Right atrium auricular region (tissue), 2 donors: ENCODE measurements at places on chromosomes 16 and 17.

GRCh38 chr16:50259334-50260205, 6.8 kb upstream of the ADCY7 start:
- H3K27ac ChIP-seq: peak overlapping the region; percentile 53
- no peaks in the 10 kb centered on the region for H3K36me3 ChIP-seq
- no peaks in the 10 kb centered on the region for H3K27me3 ChIP-seq
- H3K4me1 ChIP-seq: peaks cover 14% of the 10 kb centered on the region
- no peak overlapping the region for H3K4me3 ChIP-seq

DNA sequence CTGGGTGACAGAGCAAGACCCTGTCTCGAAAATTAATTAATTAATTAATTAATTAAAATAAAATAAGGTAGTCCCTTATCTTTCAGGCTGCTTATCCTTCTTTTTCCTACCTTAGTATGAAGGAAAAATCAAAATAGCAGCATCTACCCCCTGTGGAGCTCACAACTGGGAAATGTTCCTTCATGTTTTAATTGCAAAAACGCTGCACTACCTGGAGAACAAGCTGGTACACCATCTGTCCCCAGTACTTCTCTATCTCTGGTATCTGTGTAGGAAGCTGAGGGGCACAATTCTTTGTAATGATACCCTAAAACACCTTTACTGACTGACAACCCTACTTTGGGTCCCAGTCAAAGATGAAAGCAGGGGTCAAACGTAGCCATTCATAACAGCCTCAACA, 55.1 kb upstream of the MNT start:
- H3K4me1 ChIP-seq: no peaks in the 10 kb centered on the region
- no peaks in the 10 kb centered on the region for H3K27me3 ChIP-seq
- peaks cover 13% of the 10 kb centered on the region for H3K36me3 ChIP-seq
- no peak overlapping the region for H3K4me3 ChIP-seq

- DNase-seq: no peak
- no peak overlapping the region for H3K27ac ChIP-seq
- no peaks in the 10 kb centered on the region for H3K4me1 ChIP-seq
- no peak overlapping the region for H3K4me3 ChIP-seq
- no peaks in the 10 kb centered on the region for H3K27me3 ChIP-seq
- H3K36me3 ChIP-seq: no peaks in the 10 kb centered on the region
These were observed 10.6 kb downstream of the FBXO39 start for GRCh38 chr17:6786618-6787017.

DNA sequence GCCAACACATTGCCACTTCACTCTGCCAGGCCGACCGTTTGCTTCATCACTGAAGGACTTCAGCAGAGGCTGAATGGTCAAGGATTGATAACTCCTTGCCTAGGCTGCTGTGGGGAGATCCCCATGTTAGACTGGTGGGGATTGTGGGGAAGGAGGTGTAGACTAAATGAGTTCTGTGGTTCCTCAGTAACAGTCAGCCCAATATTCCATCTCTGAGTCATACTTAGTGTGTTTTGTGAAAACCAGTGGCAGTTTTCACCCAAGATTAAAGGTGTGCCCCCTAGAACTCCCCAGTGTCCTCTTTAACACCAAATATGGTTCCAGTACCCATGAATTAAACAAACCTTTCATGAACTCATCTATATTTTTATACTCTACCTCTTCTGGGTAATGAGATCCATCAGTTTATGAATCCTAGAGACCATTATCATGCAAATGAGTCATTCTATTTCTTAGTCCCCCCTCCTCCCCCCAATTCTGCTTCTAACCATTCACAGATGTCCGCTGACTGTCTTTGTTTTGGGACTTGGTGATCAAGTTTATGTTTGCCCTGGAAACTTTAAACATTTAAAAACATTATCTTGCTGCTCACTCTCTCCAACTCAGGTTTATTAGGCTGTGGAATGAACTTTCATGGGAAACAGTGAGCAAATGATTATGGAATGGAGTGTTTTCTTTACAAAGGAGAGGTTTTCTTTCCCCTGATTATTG, 66.8 kb upstream of the GAS7 start:
- H3K4me3 ChIP-seq: no peak overlapping the region
- H3K36me3 ChIP-seq: no peaks in the 10 kb centered on the region
- no peaks in the 10 kb centered on the region for H3K4me1 ChIP-seq
- no peak overlapping the region for H3K27ac ChIP-seq

DNA sequence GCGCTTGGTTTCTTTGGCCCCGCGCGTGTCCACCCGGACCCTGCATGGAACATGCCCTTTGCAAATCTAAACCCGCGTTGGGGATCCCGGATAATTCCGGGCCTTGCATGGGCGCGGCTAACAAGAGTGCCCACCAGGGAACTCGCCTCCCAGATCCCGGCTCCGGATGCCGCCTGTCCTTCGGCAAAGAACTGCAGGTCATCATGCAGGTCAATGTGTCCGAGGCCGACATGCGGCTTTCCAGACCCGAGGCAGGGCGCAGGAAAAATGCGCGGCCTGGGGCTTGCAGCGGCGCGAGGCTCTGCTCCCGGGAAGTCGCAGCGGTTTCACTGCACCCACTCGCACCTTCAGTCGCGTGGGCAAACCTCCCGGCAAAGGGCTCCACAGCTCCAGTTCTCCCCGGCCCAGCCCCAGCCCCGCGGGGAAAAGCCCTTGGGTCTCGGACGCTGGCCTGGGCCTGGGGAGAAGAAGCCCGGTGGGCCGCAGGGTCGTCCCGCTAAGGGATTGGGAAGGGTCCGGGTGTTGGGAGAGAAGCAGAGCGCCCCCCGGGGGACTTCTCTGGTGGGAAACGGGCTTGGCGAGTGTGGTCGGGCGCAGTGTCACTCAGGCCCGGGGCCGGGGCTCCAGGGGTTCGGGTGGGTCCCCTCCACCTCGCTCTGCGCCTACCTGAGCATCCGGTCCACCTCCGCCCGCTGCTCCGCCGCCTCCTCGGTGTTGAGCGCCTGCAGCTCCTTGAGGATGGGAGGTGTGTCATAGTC, 805 bp downstream of the HNF1B start:
- H3K4me1 ChIP-seq: peaks cover 37% of the 10 kb centered on the region
- H3K4me3 ChIP-seq: peak overlapping the region; percentile 35
- H3K36me3 ChIP-seq: no peaks in the 10 kb centered on the region
- DNase-seq: no peak
- H3K27me3 ChIP-seq: peaks cover 60% of the 10 kb centered on the region
